ENCODE measurements at places on chromosomes 1 and 21.

GRCh38 chr1:236494586-236495466 lies 29.0 kb upstream of the LGALS8 start:
- H3K4me3 ChIP-seq: no peak overlapping the region
- no peaks in the 10 kb centered on the region for H3K27me3 ChIP-seq
- no peak overlapping the region for H3K27ac ChIP-seq
- DNase-seq: no peak
- no peaks in the 10 kb centered on the region for H3K36me3 ChIP-seq
- H3K4me1 ChIP-seq: no peaks in the 10 kb centered on the region

- H3K27me3 ChIP-seq: no peaks in the 10 kb centered on the region
- H3K4me1 ChIP-seq: peaks cover 4% of the 10 kb centered on the region
- H3K27ac ChIP-seq: no peak overlapping the region
- H3K36me3 ChIP-seq: no peaks in the 10 kb centered on the region
These were observed 12.8 kb upstream of the S100A2 start for GRCh38 chr1:153578490-153578889.

GRCh38 chr1:241787691-241788090 lies 60.3 kb upstream of the EXO1 start:
- H3K4me1 ChIP-seq: no peaks in the 10 kb centered on the region
- no peak overlapping the region for H3K4me3 ChIP-seq
- no peak for DNase-seq
- no peaks in the 10 kb centered on the region for H3K27me3 ChIP-seq
- H3K27ac ChIP-seq: no peak overlapping the region
- no peaks in the 10 kb centered on the region for H3K36me3 ChIP-seq

DNA sequence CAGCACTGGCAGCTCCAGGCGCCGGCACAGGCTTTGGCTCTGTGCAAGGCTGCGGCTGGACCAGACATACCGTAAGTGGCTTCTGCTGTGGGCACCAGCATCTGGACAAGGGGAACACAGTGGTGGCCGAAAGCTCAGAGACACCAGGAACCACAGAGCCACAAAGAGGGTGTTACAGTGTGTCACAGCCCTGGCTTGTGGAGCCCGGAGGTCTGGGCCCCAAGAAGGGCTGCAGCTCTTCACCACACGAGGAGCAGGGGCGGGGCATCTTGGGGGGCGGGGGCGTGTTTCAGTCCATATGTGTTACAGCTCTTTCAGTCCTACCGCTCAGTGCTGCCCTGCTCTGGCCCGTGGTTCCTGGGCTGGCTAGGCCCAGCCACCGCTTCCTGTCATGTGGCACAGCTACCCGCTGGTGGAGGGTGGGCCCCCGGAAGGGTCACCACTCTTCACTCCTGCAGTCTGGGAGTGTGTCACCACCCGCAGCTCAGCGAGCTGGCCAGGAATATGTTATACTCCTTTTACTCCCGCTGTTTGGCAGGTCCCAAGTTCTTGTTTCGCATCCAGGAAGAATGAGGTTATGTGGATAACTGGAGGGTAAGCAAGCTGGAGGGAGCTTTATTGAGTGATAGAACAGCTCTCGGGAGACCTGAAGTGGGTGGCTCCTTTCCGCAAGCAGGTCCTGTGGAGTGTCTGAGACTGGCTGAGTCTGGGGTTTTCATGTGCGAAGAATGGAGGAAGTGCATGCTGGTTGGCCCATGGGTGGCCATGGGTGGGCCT lies 3.3 kb upstream of the LSM10 start:
- peak overlapping the region; percentile 79 for H3K4me3 ChIP-seq
- peak; percentile 95 for DNase-seq
- H3K27me3 ChIP-seq: no peaks in the 10 kb centered on the region

DNA sequence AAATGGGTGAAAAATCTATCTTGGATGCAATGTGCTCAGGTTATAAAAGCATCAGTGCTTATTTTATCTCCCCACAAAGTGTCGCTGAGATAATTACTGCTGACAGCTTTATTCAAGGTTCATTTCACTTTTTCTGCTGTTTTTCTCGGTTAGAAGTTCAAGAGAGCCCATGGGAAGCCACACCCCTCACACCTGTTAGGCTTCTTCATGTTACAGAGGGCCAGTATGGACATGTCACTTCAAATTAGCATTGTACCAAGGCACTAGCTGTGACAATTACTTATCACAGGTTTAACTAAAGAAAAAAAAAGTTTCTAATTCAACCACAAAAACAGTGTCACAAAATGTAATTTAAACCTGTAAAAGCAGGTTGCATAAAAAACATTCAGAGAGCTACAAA lies 187.3 kb upstream of the DMRTA2 start:
- DNase-seq: no peak
- H3K4me1 ChIP-seq: no peaks in the 10 kb centered on the region
- H3K4me3 ChIP-seq: no peak overlapping the region

- H3K4me3 ChIP-seq: no peak overlapping the region
- H3K4me1 ChIP-seq: peaks cover 14% of the 10 kb centered on the region
These were observed 27.0 kb upstream of the SARS1 start for GRCh38 chr1:109186733-109187086.

GRCh38 chr1:210223226-210223904 lies 9.2 kb upstream of the SERTAD4 start:
- DNase-seq: no peak
- no peak overlapping the region for H3K4me3 ChIP-seq
- peaks cover 16% of the 10 kb centered on the region for H3K27me3 ChIP-seq
- no peaks in the 10 kb centered on the region for H3K36me3 ChIP-seq
- no peaks in the 10 kb centered on the region for H3K4me1 ChIP-seq

DNA sequence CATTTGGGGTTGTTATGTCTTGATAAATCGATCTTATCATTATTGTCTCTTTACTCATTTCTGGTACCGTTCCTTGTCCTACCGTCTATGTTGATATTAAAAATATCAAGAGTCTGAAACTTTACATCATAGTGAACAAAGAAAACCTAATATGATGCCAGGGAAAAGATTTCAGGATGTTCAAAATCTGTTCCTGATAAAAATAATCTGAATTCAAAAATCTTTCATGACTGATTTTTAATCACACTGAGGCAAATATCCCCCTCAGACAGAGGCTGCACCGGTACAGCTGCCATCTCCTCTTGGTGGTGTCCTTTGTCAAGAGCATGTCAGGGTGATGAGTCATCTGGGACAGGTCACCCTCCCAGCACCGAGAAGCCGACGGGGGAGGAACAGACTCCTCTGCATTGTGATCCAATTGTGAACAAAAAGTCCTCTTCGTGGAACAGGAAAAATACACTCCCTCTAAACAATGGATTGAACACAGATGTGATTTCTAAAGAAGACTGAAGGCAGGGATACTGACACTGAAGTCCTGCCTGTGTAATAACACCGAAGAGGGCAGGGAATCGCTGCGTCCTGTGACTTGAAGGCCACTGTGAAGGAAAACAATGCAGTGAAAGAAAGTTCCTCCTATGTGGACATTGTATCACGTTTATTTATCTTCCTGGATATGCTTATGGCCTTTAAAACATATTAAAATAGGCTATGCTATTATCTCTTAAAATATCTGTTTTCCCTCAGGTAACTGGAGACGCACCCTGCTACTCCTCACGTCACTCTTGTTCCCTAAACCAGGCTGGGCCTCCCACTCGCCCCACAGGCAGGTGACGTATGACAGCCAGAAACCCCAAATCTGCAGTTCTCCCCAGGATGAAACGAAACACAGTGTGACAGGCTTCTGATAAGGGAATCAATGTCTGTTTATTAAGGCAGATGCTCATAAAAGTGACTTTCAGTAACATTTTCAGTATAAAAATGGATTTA lies 4.3 kb upstream of the SPATC1L start:
- H3K4me1 ChIP-seq: peaks cover 14% of the 10 kb centered on the region
- H3K36me3 ChIP-seq: no peaks in the 10 kb centered on the region
- H3K27ac ChIP-seq: peak overlapping the region; percentile 38
- H3K4me3 ChIP-seq: no peak overlapping the region

DNA sequence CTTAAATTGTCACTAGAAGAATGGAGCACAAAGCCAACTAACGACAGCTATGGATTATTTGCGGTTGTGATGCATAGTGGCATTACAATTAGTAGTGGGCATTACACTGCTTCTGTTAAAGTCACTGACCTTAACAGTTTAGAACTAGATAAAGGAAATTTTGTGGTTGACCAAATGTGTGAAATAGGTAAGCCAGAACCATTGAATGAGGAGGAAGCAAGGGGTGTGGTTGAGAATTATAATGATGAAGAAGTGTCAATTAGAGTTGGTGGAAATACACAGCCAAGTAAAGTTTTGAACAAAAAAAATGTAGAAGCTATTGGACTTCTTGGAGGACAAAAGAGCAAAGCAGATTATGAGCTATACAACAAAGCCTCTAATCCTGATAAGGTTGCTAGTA lies 13.5 kb downstream of the USP1 start:
- peaks cover 39% of the 10 kb centered on the region for H3K36me3 ChIP-seq
- no peak overlapping the region for H3K27ac ChIP-seq
- H3K4me1 ChIP-seq: no peaks in the 10 kb centered on the region
- no peak for DNase-seq
- no peaks in the 10 kb centered on the region for H3K27me3 ChIP-seq

GRCh38 chr1:24417681-24418080 lies 2.1 kb downstream of the NIPAL3 start:
- no peaks in the 10 kb centered on the region for H3K27me3 ChIP-seq
- no peak overlapping the region for H3K4me3 ChIP-seq
- H3K27ac ChIP-seq: no peak overlapping the region
- H3K36me3 ChIP-seq: 0 out of 2 replicates have a peak, but pooled peaks cover 2% of the 10 kb centered on the region

DNA sequence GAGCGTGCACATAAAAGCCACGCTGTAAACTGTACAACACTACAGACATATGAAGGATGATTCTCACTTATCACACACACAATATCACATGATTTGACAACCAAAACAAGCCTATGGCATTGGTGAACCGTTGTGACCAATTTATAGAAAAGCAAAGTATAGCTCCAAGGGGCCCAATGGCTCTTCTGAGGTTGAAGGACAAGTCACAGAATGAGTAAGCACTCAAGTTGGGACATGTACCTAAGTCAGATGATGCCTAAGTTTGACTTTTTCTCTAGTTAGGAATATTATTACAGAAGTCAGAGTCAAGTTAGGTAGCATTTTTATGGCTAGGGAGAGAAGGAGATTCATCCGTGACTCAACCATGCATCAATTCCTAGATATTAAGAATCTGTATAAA lies 45.7 kb downstream of the PLPP3 start:
- DNase-seq: no peak
- H3K36me3 ChIP-seq: no peaks in the 10 kb centered on the region
- H3K4me3 ChIP-seq: no peak overlapping the region
- H3K27ac ChIP-seq: no peak overlapping the region

DNA sequence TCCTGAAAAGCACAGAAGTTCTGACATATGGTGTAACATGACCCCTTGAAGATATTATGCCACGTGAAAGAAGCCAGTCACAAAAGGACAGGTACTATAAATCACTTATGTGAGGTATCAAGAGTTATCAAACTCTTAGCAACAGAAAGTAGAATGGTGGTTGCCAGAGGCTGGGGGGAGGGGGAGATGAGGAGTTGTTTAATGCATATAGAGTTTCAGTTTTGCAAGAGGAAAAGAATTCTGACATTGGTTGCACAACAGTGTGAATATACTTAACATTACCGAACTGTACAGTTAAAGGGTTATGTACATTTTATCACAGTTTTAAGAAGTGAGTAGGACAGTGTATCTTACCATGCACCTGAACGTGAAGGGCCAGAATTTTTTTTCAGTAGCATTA lies 80.0 kb downstream of the USP25 start:
- no peaks in the 10 kb centered on the region for H3K36me3 ChIP-seq
- H3K4me1 ChIP-seq: no peaks in the 10 kb centered on the region
- H3K27ac ChIP-seq: no peak overlapping the region
- no peak overlapping the region for H3K4me3 ChIP-seq

DNA sequence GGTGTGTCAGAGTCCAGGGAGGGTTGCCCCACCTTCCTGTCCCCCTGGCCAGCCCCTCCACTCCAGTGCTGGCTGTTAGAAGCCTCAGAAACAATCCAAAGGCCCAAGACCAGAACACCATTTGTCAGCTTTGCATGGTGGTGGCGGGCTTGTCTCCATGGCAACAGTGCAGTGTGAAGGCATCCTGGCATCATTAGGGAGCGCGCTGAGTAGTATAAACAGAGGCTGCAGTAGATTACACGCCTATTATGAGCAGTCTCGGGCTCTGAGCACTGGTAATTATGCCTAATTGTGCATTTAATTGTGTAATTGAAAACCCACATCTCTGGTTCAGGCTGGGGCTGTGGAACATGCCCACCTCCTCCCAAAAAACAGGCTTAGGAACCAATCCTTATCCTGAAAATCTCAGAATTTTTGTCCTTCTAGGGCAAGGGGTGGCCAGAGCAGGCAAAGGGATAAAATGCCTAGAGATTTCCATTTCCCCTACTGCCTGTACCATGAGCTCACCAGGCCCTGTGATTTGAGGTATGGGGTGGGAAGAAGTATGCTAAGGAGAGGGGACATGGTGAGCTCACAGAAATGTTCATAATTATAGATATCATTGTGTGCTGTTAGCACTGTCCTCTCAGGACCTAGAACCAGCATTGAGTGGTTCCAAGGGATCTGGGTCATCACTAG lies 11.7 kb downstream of the NKAIN1 start:
- no peaks in the 10 kb centered on the region for H3K4me1 ChIP-seq
- no peak overlapping the region for H3K27ac ChIP-seq
- no peak overlapping the region for H3K4me3 ChIP-seq
- H3K27me3 ChIP-seq: 0 out of 2 replicates have a peak, but pooled peaks cover 9% of the 10 kb centered on the region
- H3K36me3 ChIP-seq: no peaks in the 10 kb centered on the region

DNA sequence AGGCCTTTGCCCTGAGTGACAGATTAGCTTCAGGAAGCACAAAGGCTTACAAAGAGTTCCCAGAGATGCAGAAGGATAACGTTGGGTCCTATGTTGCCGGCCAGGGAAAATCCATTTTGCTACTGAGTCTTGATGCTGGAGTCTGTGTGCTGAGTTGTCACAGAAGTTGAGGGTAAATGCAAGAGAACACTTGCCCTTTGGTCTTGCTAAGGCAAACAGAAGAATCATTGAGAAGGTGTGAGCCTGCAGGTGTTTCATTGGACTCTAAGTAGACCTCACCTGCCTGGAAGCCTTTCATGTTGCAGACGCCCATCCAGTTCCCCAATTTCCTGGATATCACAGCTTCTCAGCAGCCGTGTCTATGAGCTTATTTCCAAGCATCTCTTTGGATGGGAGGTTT lies 105.2 kb downstream of the PCP4 start:
- H3K27ac ChIP-seq: no peak overlapping the region
- H3K27me3 ChIP-seq: no peaks in the 10 kb centered on the region
- H3K36me3 ChIP-seq: no peaks in the 10 kb centered on the region
- no peak overlapping the region for H3K4me3 ChIP-seq

DNA sequence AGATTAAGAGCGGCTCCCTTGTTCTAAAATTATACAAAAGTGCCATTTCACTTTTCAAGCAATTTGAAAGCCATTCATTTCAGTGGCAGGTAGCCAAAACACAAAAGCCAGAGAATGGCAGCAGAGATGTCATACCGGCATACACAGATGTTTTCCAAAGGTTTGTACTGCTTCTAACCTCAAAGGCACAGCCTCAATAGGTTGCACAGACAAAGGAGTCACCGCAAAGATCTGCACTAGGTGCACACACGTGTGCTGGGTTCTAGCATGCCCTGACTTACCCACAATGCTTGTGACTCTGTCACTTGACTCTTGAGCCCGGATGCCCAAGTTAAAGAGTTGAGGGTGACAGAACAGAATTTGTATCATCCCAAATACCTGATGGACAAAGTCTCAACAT lies 448.9 kb upstream of the ADGRL2 start:
- no peak overlapping the region for H3K4me3 ChIP-seq
- no peak overlapping the region for H3K27ac ChIP-seq
- DNase-seq: no peak

GRCh38 chr1:2809656-2810055 lies 8.2 kb upstream of the TTC34 start:
- H3K4me1 ChIP-seq: no peaks in the 10 kb centered on the region
- DNase-seq: no peak
- no peaks in the 10 kb centered on the region for H3K36me3 ChIP-seq

- H3K36me3 ChIP-seq: no peaks in the 10 kb centered on the region
- DNase-seq: no peak
- H3K27me3 ChIP-seq: no peaks in the 10 kb centered on the region
- H3K27ac ChIP-seq: no peak overlapping the region
- H3K4me3 ChIP-seq: no peak overlapping the region
These were observed 92.2 kb upstream of the TTC39A start for GRCh38 chr1:51422367-51423072.
